Cardiac atrium fibroblast (primary cell): ENCODE measurements at places on chromosomes 6 and 20. TPM values are rescaled to one million over a fixed set of nuclear protein-coding genes. Genes with fewer than 3 reads are reported as not detected.

The TTK gene
- 2.9 and 11.2 TPM in 2 replicates for total RNA-seq

The ECT2L gene
- under 0.01 TPM in 1 of 2 replicates, not detected in the other for total RNA-seq

The APCDD1L gene
- total RNA-seq, result 7.0 and 7.9 TPM in 2 replicates

The KIF25 gene
- not detected in 2 replicates for total RNA-seq

The PTCRA gene
- not detected in 2 replicates for total RNA-seq

The SSTR4 gene
- not detected in 2 replicates for total RNA-seq

The RAMACL gene
- 0.72 and 0.97 TPM in 2 replicates for total RNA-seq

The DSP gene
- total RNA-seq, result 0.36 and 1.5 TPM in 2 replicates

The POU5F1 gene
- total RNA-seq, result not detected in 2 replicates

The ADGB gene
- not detected in 2 replicates for total RNA-seq

The LHFPL5 gene
- not detected in 2 replicates for total RNA-seq

The TSBP1 gene
- not detected in 2 replicates for total RNA-seq

The C6orf163 gene
- total RNA-seq, result 0.16 and 0.18 TPM in 2 replicates

The TCF21 gene
- total RNA-seq, result 53.0 and 55.2 TPM in 2 replicates

The DACT2 gene
- 7.8 and 17.2 TPM in 2 replicates for total RNA-seq
